ENCODE measurements at places on chromosomes 12 and 14.

DNA sequence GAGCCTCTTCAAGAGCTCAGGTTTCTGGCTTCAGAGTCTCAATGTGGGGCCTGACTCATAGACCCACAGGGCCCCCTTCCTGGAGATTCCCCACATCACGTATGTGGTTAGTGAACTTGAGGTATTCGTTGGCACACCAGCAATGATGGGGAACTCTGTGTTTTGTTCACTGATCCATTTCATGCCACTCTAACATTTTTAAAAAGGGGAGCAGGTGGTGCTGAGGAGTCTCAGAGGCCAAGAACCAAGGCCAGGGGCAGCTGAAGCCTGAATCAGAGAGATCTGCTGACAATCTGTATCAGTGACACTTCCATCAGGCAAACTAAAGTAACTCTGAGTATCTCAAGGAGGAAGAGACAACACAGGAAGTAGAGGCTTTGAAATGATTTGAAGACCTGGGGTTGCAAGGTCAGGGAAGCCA lies 323.4 kb downstream of the VRK1 start:
- DNase-seq, result no peak

DNA sequence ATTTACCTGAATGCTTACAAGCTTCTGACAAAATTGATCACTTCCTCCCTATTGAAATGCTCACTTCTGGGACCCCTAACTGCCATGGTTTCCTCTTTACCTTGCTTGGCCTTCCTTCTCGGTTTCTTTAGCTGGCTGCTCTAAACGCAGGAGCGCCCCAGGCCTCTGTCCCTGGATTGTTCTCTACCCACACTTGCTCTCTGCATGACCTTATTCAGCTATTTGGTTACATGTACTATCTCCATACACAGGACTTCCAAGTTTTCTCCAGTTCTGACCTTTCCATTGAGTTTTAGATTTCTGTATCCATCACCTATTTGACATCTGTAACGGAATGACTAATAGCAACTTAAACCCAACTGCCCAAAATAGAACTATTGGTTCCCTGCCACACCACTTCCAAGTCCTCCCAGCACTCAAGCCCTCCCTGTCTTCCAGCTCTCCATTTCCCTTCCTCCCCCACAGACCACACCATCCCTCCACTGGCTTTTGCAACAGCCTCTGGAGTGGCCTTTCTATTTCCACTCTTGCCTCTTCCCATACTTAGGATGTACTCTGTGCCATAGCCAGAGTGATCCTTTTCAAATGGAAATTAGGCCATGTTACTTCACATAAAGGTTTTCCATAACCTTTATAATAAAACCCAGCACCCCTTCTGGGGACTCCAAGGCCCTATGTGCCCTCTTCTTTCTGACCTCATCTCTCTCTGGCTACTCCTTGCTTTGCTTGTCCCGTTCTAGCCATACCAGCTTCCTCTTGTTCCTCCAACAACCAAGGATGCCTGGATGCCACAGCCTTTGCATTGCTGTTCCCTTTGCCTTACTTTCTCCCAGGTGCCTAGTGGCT lies 202.2 kb downstream of the AEBP2 start:
- no peak for DNase-seq

DNA sequence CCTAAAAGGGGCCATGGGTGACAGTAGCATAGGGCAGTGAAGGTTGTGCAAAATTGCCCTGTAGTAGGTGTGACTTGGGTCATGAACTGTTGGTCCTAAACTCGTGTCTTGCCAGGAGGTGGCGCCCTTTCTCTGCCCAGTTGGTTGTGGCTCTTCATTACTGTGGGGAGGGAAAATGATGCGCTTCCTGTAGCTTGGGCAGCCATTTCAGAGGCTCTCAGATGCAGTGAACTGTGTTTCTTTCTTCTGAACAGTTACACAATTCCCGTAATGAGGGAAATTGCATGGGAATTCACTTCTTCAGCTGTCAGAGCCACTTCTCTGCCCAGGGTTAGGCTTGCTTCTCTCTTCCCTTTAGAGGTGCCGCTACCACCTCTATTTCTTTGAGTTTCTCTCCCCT lies 148.1 kb upstream of the NRXN3 start:
- peak; percentile 3 for DNase-seq

DNA sequence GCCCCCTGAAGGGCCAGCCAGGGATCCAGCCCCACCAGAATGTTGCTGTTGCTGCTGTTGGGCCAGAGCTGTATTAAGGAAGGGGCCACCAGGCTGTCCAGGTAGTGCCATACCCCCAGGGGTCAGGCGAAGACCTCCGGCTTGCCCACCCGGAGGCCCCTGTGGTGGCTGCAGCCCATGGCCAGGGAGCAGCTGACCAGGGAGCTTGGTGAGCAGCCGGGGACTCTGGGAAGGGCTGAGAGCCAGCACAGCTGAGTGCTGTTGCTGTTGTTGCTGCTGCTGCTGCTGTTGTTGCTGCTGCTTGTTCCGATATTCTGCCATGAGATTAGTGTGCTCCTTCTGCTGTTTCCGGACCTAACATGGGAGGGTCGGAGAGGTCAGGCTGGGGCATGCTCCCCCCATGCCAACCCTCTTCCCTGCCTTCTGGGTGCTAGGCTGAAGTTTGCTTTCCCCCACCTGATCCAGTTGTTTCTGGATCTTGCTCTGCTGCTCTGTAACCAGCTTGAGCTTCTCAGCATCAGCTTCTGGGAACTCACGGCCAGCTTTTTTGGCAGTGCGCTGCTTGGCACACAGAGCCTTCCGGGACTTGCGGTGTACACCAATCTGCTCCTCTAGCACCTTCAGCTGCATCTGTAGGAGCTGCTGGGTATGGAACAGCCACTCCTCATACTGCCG lies 15.2 kb upstream of the PRKAG1 start:
- DNase-seq, result no peak

- DNase-seq, result no peak
These were observed 415.8 kb downstream of the TMTC2 start for GRCh38 chr12:83102499-83102898.

- DNase-seq, result no peak
These were observed 468.9 kb downstream of the RGS6 start for GRCh38 chr14:72401101-72401625.

GRCh38 chr12:24709216-24709615 lies 239.7 kb downstream of the BCAT1 start:
- DNase-seq, result no peak

- DNase-seq, result no peak
These were observed 84.0 kb upstream of the GSC start for GRCh38 chr14:94853920-94854319.

DNA sequence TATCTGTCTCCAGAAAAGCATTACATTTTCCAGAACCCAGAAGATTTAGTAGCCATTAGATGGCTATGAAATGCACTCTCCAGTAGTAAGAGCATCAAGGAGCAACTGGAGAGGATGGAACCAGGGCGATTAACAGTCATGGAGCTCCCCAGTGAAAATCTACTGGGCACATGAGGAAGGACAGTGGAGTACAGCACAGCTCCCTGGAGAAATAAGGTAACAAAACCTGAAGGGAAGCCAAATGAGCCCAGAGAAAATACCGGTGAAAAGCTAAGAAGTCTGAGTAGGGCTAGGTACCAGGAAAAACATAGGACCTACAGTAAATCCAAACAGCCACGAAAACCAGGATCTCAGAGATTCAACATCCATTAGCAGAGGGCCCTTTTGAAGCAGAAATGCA lies 21.6 kb downstream of the SOX5 start:
- DNase-seq, result no peak

DNA sequence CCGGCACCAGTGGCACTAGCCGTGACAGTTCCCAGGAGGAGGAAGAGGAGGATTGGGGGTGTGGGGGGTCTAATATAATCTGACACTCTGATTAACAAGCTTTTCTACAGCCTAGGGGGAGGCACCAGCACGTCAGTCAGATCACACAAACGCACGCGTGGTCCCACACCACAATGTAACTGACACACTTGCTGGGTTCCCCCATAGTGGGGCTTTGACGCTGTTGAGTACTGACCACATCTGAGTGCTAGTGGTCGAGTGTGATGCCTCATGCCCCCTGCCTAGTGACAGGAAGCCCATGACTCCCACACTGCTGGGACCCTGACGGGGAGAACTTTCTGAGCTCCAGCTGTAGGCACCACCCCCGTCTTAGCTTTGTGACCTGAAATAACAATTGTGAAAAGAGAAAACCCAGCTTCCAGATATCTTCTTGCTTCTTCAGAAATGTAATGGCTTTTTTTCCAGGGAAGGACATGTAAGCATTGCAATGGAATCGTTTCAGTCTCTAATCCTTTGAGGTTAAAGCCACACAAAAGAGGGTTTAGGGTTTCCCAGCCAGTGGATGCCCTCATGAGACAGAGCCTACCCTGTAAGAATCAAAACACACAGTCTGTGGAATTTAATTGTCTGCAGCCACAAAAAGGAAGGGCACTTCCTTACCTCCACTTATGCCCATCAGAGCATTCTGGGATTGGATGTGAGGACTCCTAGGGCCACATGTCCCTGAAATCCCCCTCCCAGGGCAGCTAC lies 183.9 kb downstream of the PIWIL1 start:
- no peak for DNase-seq

DNA sequence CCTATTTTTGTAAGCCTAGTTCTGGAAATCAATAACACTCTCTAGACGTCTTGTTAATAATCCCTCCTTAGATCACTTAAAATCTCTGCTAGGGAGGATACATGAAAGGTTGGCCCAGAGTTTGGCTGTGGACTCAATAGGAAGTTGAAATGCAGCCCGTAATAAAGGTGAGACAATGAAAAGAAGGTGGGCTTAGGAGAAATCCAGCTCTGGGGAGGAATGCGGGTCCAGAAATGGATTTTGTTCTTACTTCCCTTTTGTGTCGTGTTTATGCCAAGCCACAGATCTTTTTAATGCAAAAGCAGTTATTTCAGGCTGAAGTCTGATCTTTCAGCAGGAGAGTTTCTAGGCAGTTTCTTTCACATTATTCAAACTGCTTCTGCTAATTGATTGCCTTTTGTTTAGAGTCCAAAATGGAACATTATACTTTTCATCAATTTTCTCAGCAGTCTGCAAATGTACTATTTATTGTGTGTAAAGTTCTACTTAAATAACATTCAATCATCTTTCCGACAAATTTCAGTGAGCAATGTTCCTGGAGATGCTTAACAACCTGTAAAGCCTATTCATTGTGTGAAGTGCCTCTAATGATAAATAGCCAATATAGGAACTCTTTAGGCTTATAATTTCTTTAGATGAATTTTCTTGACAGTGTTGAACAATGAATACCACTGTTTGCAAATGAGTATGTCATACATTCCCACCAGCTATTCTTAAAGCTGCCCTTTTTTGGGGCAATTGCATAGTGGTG lies 252.9 kb upstream of the KRR1 start:
- DNase-seq, result no peak

- DNase-seq, result no peak
These were observed at the start of gene AKT1 for GRCh38 chr14:104794993-104795780. Gene AKT1, minus strand, starts transcription at chr14:104795748. Its CDS starts 3,105 bp downstream, at chr14:104792643.

DNA sequence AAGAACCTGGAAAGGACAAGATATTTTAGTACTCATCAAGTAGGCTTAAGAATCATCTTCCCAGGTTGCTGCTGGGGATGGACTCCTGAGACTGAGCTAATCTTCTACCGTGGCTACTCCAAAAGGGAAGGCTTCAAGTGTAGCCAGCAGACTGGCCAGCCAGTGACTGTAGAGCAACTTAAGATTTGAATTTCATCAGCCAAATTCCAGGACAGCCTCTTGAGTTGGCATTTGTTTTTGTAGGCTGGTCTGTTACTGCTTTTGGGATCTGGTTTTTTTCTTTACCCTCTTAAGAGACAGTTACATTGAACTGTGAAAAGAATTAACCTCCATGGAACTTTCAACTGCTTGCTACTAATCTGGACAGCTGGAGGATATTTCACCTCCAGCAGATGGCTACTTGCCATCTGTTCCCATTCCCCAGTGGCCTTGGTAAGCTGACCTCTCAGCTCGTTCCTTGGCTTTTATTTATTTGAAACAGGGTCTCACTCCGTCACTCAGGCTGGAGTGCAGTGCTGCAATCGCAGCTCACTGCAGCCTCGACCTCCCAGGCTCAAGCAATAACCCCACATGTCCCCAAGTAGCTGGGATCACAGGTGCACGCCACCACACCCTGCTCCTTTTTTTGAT lies 20.7 kb downstream of the VTI1B start:
- DNase-seq, result no peak

- DNase-seq, result no peak
These were observed 78.6 kb downstream of the CHST11 start for GRCh38 chr12:104535369-104535768.

- no peak for DNase-seq
These were observed 14.7 kb downstream of the SERPINA5 start for GRCh38 chr14:94595912-94596311.

DNA sequence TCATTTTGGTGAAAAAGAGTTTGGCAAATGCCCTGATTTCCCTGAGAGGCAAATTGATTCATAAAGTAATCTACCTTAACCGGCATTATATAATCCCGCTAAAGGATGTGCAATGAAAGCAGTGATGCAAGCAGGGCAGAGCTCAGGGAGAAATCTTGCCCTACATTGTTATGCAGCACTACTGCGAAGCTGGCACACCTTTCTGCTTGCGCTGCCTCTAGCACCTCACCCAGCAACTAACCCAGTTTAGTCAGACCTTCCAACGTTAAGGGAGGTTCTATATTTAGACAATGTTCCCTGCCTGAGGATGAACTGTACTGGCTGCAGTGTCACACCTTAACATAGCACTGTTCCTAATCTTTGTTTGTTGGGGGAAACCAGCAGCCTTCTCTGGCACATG lies 60.8 kb upstream of the CCDC196 start:
- no peak for DNase-seq

- DNase-seq, result no peak
These were observed 168.5 kb upstream of the PELI2 start for GRCh38 chr14:55949708-55950107.

DNA sequence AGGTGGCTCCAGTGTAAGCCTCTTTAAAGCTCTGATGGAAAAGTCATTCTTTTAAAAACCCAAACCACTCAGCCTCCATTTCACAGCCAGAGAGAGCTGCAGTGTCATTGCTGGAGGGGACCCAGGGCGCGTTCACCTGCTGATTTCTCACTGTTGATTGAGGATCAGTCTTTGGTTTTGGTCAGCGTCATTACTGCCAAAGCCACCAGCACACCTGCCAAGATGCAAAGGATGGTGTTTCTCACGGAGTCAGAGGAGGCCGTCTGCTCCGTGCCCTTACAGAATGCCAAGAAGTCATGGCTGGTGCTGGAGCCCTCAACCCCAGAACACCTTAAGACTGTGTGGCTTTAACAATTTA lies 32.8 kb upstream of the BATF start:
- no peak for DNase-seq

DNA sequence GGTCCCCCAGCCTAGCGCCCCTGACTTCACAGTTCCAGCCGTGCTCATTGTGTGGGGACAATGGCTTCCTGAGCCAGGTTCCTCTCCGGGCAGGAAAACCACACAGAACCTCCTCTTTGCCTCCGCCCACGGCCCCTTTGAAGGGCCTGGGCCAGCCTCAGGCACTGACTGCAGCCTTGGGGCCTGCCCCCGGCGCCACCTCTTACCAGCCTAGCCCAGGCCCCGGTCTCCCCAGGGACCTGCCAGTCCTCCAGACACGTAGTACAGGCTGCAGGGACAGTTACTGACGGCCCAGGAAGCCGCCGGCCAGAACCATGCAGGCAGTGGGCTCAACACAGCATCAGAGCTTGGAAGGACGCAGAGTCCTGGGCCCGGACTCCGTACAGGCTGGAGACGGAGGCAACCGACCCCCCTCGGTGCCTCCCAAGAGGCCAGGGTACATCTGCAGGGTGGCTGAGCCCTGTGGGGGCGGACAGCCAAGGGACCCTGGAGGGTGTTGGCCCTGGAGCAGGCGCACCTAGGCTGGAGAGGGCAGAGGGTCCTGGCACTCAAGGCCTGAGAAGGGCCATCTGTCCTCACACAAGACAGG lies 20.9 kb upstream of the NUDT14 start:
- peak; percentile 61 for DNase-seq

Data from GF-D8 (cell line).